ENCODE measurements at places on chromosomes 12 and 14. TPM values are rescaled to one million over a fixed set of nuclear protein-coding genes. Genes with fewer than 3 reads are reported as not detected.
A peak's percentile ranks its signal among the peaks of the same experiment; 100 is the strongest.

- no peak overlapping the region for H3K27ac ChIP-seq
- DNase-seq: no peak
- H3K4me1 ChIP-seq: no peaks in the 10 kb centered on the region
- H3K36me3 ChIP-seq: no peaks in the 10 kb centered on the region
Measured at GRCh38 chr12:54195737-54196347, 7.1 kb upstream of the SMUG1 start.

GRCh38 chr14:57057803-57058202, 210.9 kb downstream of the EXOC5 start:
- no peak overlapping the region for H3K27ac ChIP-seq
- H3K4me3 ChIP-seq: no peak overlapping the region
- H3K36me3 ChIP-seq: no peaks in the 10 kb centered on the region
- H3K27me3 ChIP-seq: no peaks in the 10 kb centered on the region
- no peak for DNase-seq
- no peaks in the 10 kb centered on the region for H3K4me1 ChIP-seq

- H3K4me1 ChIP-seq: no peaks in the 10 kb centered on the region
- DNase-seq: no peak
- H3K27ac ChIP-seq: no peak overlapping the region
- H3K4me3 ChIP-seq: no peak overlapping the region
Measured at GRCh38 chr12:102592134-102592533, 111.8 kb upstream of the IGF1 start.

DNA sequence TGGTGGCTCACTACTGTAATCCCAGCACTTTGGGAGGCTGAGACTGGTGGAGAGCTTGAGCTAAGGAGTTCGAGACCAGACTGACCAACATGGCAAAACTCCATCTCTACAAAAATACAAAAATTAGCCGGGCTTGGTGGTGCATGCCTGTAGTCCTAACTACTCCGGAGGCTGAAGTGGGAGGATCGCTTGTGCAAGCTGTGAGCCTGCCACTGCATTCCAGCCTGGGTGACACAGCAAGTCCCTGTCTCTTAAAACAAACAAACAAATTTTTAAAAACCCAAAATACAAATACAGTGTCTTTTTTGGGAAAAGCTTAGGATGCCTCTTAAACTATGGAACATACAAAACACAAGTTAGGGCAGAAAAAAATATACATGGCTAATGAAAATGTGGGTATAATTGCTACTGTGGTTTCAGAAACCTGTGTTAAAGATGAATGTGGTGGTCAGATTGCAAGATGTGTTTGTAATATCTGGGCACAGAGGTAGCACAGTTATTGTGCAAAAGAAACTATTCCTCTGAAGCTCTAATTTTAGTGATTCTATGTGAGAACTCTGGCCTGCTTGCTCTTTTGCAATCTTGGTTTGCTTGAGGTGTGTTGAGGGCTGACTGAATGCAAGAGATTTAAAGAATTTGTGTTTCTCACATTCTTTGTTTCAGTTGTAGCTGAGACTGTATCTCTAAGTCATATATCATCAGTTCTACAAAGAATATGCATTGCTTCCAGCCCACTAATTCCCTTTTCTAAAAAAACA, 3.9 kb upstream of the HSPA2 start:
- H3K27ac ChIP-seq: no peak overlapping the region
- H3K27me3 ChIP-seq: peaks cover 14% of the 10 kb centered on the region
- H3K36me3 ChIP-seq: no peaks in the 10 kb centered on the region
- peaks cover 13% of the 10 kb centered on the region for H3K4me1 ChIP-seq

DNA sequence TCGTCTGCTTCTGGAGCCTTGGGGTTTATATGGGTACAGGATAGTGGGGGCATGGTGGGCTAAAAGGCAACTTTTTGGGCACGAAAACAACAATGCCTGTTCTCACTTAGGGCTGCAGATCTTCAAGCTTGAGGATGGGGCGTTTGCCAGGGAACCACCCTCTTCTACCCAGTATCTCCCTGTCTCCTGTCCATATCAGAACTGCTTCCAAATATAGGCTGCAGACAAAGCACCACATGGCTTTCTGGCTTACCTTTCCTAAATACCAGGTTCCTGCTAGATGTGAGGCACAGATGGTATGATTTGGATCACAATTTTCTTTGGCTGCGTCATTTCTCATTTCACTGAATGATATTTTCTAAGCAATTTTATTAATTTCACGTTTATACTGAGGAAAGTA, 70.4 kb downstream of the CMAS start:
- H3K27me3 ChIP-seq: no peaks in the 10 kb centered on the region
- no peaks in the 10 kb centered on the region for H3K4me1 ChIP-seq
- H3K4me3 ChIP-seq: no peak overlapping the region
- no peak for DNase-seq
- H3K36me3 ChIP-seq: no peaks in the 10 kb centered on the region
- H3K27ac ChIP-seq: no peak overlapping the region

DNA sequence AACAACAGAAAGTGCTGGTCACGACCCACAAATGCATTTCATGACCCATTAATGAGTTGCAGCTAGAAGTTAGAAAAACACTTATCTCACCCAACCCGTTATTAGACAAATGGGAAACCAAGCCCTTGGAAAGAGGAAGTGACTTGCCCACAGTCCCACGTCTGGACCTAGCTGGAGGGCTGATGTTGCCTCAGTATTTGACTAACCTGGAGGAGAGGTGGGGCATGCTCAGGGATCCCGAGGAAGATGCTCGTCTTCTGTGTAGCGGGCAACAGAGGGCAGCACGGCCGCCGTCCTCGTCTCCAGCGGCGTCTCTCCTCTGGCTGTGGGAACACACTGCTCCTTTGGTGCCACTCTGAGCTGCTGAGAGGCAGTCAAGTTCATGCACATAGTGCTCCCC, 12.7 kb downstream of the CCND2 start:
- DNase-seq: no peak
- H3K4me3 ChIP-seq: no peak overlapping the region
- H3K27me3 ChIP-seq: no peaks in the 10 kb centered on the region
- no peak overlapping the region for H3K27ac ChIP-seq
- H3K36me3 ChIP-seq: peaks cover 63% of the 10 kb centered on the region

DNA sequence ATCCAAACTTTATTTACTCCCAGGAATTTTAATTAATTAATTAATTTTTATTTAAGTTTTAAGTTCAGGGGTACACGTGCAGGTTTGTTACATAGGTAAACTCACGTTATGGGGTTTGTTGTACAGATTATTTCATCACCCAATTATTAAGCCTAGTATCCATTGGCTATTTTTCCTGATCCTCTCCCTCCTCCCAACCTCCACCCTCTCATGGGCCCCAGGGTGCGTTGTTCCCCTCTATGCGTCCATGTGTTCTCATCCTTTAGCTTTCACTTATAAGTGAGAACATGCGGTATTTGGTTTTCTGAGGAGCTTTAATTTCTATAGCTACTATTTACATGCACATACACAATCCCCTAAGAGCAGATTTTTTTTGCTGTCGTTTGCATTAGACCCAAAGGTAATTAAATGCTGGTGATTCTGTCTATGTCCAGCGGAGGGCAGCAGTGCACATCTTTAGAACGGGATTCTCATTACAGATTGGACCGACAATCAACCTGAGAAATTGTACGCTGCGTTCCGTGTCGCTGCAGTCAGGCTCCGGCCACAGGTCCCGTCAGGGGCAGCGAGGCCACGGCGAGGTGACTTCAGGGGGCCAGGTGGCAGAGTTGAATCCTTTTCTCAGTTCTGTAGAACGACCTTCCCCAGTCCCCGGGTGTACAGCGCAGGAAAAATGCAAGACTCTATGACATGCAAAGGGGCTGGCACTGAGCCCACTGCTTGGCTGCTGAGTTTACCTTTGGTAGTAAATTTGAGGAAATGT, 11.6 kb downstream of the TMEM30B start:
- peak overlapping the region; percentile 31 for H3K4me3 ChIP-seq
- no peaks in the 10 kb centered on the region for H3K36me3 ChIP-seq
- H3K27me3 ChIP-seq: no peaks in the 10 kb centered on the region
- no peaks in the 10 kb centered on the region for H3K4me1 ChIP-seq

DNA sequence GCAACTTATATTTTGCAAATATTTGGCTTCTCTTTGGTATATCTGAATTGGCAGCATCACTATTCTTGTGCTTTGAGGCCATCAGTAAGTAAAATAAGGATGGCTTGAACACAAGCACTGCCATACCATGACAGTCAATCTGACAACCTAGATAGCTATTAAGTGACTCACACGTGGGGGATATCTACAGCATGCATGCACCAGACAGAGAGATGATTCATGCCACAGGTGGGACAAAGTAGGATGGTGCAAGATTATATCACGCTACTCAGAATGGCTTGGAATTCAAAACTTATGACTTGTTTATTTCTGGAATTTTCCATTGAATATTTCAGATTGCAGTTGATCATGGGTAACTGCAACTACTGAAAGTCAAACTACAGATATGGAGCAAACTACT, 675.6 kb upstream of the MDGA2 start:
- no peak overlapping the region for H3K4me3 ChIP-seq
- H3K36me3 ChIP-seq: no peaks in the 10 kb centered on the region
- no peaks in the 10 kb centered on the region for H3K27me3 ChIP-seq
- H3K27ac ChIP-seq: no peak overlapping the region
- no peak for DNase-seq

DNA sequence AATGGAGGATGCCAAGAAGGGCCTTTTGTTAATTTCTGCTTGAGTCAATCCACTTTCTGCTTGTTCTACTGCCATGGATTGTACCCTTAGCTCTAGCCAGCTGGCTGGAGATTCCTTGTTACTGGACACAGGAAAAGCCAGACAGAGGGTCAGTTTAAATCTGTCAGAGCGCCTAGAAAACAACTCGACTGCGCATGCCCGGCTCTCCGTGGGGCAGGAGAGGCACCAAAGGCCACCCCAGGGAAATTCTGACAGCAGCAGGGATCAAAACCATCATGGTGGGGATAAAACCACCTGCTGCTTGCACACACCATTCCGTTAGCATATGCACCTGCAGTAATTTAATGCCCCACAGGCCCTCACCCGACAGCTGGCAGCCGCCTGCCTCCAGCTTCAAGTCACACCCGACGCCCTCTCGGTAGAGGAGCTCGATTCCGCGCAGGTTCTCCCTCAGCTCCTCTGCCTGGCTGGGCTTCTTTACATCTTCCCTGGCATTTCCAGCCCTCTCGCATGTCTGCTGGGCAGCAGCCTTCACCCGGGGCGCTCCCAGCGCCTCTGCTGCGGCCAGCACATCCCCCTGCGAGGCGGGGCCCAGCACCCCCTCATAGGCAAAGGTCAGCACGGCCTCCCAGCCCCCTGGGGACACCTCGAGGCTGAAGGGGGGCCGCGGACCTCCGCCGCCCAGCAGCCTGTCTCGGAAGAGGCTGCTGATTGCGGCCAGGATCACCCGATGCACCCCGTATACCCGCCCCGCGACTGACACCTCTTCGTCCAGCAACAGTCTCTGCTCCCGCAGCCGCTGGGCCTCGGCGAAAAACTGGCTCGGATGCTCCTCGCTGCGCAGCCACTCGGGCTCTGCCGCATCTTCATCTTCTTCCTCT, 1.0 kb downstream of the KLHL33 start:
- H3K27ac ChIP-seq: no peak overlapping the region
- no peaks in the 10 kb centered on the region for H3K27me3 ChIP-seq
- peaks cover under 1% of the 10 kb centered on the region for H3K4me1 ChIP-seq
- H3K36me3 ChIP-seq: no peaks in the 10 kb centered on the region
- DNase-seq: no peak
- no peak overlapping the region for H3K4me3 ChIP-seq

DNA sequence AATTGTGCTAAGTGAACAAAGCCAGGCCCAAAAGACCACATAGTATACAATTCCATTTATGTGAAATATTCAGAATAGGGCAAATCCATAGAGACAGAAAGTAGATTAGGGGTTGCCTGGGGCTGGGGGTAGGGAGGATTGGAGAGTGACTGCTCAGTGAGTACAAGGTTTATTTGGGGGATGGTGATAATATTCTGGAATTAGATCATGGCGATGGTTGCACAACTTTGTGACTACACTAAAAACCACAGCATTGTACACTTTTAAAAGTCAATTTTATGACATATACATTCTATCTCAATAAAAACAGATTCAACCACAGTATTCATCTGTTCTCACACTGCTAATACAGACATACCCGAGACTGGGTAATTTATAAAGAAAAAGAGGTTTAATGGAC, 68.7 kb upstream of the MAP1LC3B2 start:
- H3K27ac ChIP-seq: no peak overlapping the region
- no peak for DNase-seq
- peaks cover 3% of the 10 kb centered on the region for H3K4me1 ChIP-seq
- H3K4me3 ChIP-seq: no peak overlapping the region
- no peaks in the 10 kb centered on the region for H3K27me3 ChIP-seq

DNA sequence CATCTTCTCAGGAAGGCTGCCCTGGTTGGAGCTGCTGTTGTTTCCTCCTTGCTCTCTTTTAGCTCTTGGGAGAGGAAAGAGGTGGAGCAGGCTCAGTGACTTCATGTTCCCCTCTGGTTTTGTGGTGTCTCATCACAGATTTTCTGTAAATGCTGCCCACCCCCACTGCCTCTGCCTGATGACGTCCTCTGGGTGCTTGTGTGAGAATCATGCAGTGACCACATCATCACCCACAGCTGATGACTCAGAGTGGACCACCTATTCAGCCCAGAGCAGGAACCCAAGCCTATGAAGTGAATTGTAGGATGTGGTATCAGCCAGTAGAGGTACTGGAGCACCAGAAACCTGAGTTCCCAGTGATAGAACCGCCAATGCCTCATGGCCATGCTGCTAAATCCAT, at the start of gene GZMB:
Gene GZMB, minus strand, starts transcription at position 33 of the 400 bp plus-strand sequence. Its CDS starts 30 bp downstream, at position 3.
- H3K36me3 ChIP-seq: no peaks in the 10 kb centered on the region
- H3K4me3 ChIP-seq: no peak within 1 kb of the TSS
- DNase-seq: no peak
- H3K4me1 ChIP-seq: no peaks in the 10 kb centered on the region

GRCh38 chr14:97687944-97688630, 890.9 kb downstream of the VRK1 start:
- H3K27me3 ChIP-seq: no peaks in the 10 kb centered on the region
- H3K27ac ChIP-seq: no peak overlapping the region
- H3K4me1 ChIP-seq: peaks cover 11% of the 10 kb centered on the region
- H3K4me3 ChIP-seq: no peak overlapping the region
- H3K36me3 ChIP-seq: no peaks in the 10 kb centered on the region
- DNase-seq: no peak

DNA sequence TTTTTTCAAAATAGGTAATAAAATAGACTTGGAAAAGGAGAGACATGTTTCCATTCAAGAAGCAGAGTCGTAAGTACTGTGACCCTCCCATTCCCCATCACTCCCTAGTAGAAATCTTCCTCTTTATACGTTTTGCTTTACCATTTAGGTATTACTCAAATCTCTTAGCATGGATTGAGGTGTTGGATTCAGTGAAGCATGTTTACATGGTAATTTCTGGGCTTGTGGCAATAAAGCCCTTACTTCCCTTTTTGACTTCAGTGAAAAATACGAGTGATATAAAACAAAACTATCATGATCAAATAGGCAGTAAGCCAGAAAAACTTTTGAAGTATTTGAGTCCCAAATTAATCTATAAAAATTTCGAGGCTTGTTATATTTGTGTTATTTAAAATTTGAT, 27.4 kb downstream of the RAB21 start:
- H3K27me3 ChIP-seq: no peaks in the 10 kb centered on the region
- H3K4me1 ChIP-seq: no peaks in the 10 kb centered on the region
- peaks cover 31% of the 10 kb centered on the region for H3K36me3 ChIP-seq
- no peak for DNase-seq
- no peak overlapping the region for H3K27ac ChIP-seq

GRCh38 chr12:62466018-62466593, 520 bp upstream of the MON2 start:
- H3K4me1 ChIP-seq: peaks cover 5% of the 10 kb centered on the region
- peak overlapping the region; percentile 97 for H3K27ac ChIP-seq
- peak overlapping the region; percentile 80 for H3K4me3 ChIP-seq
- no peak for DNase-seq

Gene CLEC4D
- total RNA-seq: 0.33 TPM

Gene C12orf56
- 3.7 TPM for total RNA-seq

Gene HSPB8
- total RNA-seq: 27.7 TPM

Gene SOCS4
- total RNA-seq: 9.7 TPM

Gene JAG2
- total RNA-seq: 8.8 TPM

Data from thymus (tissue), 14 donors.